ENCODE measurements at places on chromosomes 5 and 9. TPM values are rescaled to one million over a fixed set of nuclear protein-coding genes. Genes with fewer than 3 reads are reported as not detected.

SOX30 gene
- 0.41 TPM for total RNA-seq

PTGDS gene
- total RNA-seq: 2.9 TPM

ADAMTS2 gene
- total RNA-seq: 9.0 TPM

CAMK2A gene
- total RNA-seq: 0.14 TPM

MSMP gene
- total RNA-seq: 1.2 TPM

NFIB gene
- 12.5 TPM for total RNA-seq

DNA sequence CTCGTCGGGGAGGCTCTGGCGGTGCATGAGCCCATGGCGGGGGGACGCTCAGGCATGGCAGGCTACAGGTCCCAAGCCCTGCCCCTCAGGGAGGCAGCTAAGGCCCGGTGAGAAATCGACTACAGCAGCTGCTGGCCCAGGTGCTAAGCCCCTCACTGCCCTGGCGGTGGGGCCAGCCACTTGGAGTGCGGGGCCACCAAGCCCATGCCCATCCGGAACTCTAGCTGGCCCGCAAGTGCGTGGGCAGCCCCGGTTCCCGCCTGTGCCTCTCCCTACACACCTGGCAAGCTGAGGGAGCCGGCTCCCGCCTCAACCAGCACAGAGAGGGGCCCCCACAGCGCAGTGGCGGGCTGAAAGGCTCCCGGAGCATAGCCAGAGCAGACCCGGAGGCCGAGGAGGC lies 1896.9 kb upstream of the CDH6 start:
- no peak for DNase-seq
- H3K27me3 ChIP-seq: no peaks in the 10 kb centered on the region
- no peak overlapping the region for H3K4me3 ChIP-seq
- H3K4me1 ChIP-seq: no peaks in the 10 kb centered on the region
- no peak overlapping the region for H3K27ac ChIP-seq
- H3K36me3 ChIP-seq: peaks cover 2% of the 10 kb centered on the region

ZNF782 gene
- 6.2 TPM for total RNA-seq

DNA sequence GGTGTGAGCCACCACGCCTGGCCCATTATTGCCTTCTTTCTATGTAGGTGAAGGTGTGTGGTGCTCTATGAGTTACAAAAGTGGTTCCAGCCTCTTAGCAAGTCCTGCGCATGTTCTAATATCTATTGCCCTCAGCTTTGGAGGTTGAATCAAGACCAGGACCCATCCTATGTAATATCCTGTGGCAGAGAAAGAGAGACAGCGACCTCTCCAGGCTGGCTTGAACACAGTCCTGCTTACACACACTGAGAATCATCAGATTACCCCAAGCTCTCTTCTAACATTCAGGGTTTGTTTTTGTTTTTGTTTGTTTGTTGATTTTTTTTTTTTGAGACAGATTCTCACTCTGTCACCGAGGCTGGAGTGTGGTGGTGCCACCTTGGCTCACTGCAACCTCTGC lies 94.7 kb upstream of the OSMR start:
- H3K4me1 ChIP-seq: no peaks in the 10 kb centered on the region
- no peak overlapping the region for H3K4me3 ChIP-seq
- H3K27me3 ChIP-seq: no peaks in the 10 kb centered on the region
- no peak overlapping the region for H3K27ac ChIP-seq

FUBP3 gene
- 83.0 TPM for total RNA-seq

FAM151B gene
- total RNA-seq: 0.48 TPM

DNA sequence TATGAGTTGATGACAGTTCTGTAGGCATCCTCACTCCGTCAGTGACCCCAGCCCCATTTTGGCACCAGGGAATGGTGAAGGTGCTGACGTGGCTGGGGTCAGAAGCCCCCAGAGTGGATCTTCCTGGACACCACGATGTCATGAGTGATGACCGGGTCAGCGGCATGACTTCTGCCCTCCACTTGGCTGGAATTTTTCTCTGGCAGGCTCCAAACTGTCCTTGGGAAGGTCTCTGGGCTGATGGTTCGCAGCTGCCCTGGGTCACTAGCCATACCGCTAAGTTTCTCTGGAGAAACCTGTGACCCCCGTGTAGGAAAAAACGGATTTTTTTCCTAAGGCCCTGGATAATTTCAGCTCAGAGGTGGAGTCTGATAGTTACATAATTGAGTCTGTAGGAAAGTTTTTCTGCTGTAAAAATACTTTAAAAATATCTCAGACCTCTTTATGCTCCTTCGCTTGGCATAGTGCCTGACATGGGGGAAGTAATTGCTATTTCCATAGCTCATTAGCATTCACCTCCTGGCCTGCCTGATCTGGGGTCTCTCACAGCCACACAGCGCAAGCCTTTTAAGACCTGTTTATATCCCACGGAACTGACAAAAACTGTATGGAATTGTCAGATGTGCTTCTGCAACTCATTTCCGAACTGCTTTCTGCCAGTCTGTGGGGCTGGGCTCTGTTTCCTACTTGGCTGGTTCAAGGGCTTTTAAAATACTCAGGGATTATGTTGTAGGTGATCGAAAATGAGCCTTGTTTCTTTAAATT lies 69.2 kb downstream of the ANGPTL2 start:
- peak overlapping the region; percentile 26 for H3K27ac ChIP-seq
- H3K4me1 ChIP-seq: peaks cover 7% of the 10 kb centered on the region
- H3K27me3 ChIP-seq: no peaks in the 10 kb centered on the region
- no peaks in the 10 kb centered on the region for H3K36me3 ChIP-seq

- no peak overlapping the region for H3K27ac ChIP-seq
These were observed 16.2 kb upstream of the MAT2B start for GRCh38 chr5:163489055-163489744.

ANKRD33B gene
- 5.9 TPM for total RNA-seq

GRCh38 chr9:36873247-36873875 lies 160.7 kb downstream of the PAX5 start:
- no peaks in the 10 kb centered on the region for H3K27me3 ChIP-seq
- no peak overlapping the region for H3K4me3 ChIP-seq
- peaks cover 8% of the 10 kb centered on the region for H3K4me1 ChIP-seq
- peaks cover 3% of the 10 kb centered on the region for H3K36me3 ChIP-seq
- no peak overlapping the region for H3K27ac ChIP-seq

CRHBP gene
- total RNA-seq: not detected

N4BP3 gene
- 41.6 TPM for total RNA-seq

DNA sequence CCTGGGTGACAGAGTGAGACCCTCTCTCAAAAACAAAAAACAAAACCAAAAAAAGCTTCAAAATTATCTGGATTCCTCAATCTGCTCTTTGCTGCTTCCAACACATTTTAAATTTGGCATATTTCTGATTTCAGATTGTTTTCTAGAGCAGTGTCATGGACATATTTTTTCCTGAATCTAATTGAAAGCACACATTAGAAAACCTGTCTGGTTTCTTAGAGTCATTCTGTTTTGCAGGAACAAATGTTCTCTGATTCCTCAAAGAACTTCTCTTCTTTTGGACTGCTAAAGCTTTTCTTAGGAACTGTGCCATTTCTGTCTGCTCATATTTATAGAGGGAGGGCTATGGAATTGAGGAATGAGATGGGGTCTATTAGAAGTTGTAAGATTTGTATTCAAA lies 81.6 kb downstream of the RAI14 start:
- H3K27me3 ChIP-seq: no peaks in the 10 kb centered on the region
- H3K4me1 ChIP-seq: peaks cover 69% of the 10 kb centered on the region
- H3K36me3 ChIP-seq: peaks cover 12% of the 10 kb centered on the region
- DNase-seq: no peak

BTNL8 gene
- total RNA-seq: 0.96 TPM

GRCh38 chr5:91058575-91058974 lies 324.5 kb downstream of the ARRDC3 start:
- no peaks in the 10 kb centered on the region for H3K36me3 ChIP-seq
- H3K4me3 ChIP-seq: no peak overlapping the region
- H3K4me1 ChIP-seq: peaks cover 24% of the 10 kb centered on the region
- no peaks in the 10 kb centered on the region for H3K27me3 ChIP-seq
- no peak for DNase-seq

DNA sequence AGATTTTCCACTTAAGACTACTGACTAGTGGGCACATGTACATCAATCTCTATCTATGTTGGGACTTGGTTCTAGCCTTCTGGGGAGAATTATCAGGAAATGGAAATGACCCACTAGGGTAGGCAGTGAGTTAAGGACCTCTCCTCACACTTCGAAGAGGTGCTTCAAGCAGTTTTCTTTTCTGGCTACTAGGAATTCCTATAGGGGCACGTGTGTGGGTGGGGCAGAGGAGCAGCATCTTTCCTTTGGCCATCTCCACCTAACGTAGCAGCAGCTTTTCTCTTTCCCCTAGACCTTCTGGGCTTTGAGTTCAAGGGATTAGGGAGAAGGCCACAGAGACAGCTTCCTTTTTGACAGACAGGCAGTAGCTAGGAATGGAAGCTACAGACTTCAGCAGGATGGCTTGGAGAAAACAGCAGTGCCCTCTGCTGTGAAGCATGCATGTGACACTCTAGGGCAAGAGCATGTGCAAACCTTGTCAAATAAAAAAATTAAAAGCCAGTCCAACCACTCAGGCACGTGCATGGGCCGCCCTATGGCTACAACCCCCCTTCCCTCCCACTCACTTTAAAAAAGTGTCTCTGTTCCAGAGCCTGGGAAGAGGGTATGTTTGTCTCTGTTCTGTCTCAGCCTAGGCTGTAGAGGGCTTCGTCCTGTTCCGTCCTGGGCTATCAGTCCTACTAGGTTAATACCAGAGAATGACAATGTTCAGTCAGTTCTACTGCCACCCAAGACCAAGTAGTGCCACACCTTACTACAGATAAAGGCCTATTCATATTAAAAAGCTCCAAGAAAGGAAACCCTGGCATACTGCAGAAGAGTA lies 8.7 kb upstream of the GFRA3 start:
- H3K27ac ChIP-seq: no peak overlapping the region
- H3K27me3 ChIP-seq: no peaks in the 10 kb centered on the region
- H3K4me1 ChIP-seq: no peaks in the 10 kb centered on the region
- H3K4me3 ChIP-seq: no peak overlapping the region

SLC46A2 gene
- 0.07 TPM for total RNA-seq

DNA sequence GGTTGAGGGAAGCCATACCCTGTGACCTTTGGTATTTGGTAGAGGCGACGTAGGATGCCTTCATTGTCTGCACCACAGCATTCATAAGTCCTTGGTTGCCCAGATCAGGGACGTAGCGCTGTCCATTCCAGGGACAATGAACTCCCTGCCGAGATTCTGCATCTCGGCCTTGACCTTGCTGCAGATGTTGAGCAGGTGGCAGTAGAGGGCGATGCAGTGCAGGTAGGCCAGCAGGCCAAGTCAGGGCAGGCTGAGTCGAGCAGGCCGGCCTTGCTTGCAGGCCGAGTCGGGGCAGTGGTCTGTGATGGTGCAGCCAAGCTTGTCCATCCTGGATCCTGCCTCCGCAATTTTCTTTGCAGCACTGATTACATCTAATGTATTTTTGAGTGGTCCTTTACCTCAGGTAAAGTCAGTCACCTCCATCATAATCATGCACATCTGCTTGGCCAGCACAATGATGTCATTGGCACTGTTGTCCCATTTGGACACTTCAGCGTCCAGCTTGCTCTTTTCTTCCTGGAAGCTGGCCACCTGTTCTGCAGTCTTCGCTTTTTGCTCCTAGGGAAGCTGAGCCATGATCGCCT lies 93.4 kb upstream of the CCDC112 start:
- peak; percentile 68 for DNase-seq
- H3K27me3 ChIP-seq: no peaks in the 10 kb centered on the region
- H3K27ac ChIP-seq: no peak overlapping the region

KIAA0825 gene
- total RNA-seq: 1.5 TPM

DNA sequence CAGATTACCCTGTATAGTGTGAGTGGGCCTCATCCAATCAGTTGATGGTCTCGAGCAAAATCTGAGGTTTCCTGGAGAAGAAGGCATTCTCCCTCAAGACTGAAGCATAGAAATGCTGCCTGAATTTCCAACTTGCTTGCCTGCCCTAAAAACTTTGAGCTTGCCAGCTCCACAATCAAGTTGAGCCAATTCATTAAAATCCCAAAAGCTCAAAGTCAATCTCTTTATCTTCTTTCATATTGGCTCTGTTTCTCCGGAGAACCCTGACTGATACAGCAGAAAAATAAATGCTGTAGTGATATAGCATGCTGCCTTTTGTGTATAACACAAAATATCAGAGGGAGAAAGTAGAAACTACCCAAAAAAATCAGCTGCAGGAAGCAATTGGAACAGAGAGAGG lies 72.5 kb upstream of the NMUR2 start:
- H3K27me3 ChIP-seq: no peaks in the 10 kb centered on the region
- H3K36me3 ChIP-seq: peaks cover 14% of the 10 kb centered on the region

DNA sequence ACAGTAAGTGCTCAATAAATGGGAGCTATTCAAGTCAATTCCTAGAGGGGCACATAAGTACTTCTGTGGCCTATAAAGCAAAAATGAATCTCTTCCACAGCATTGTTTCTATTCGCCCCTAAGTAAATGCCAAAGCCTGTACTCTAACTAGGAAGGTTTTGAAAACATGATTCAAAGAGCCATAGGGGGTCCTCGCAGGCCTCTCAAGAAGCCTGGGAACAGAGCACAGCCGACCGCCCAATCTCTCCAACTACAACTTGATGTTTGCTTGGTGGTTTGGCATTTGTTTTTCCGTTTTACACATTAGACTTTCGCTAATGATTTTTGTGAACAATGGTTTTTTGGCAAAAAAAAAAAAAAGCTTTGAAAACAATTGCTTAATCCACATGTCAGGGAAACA lies 19.4 kb downstream of the EFNA5 start:
- peaks cover 47% of the 10 kb centered on the region for H3K4me1 ChIP-seq
- H3K4me3 ChIP-seq: no peak overlapping the region
- H3K27me3 ChIP-seq: peaks cover 18% of the 10 kb centered on the region

- DNase-seq: no peak
- H3K36me3 ChIP-seq: no peaks in the 10 kb centered on the region
- no peak overlapping the region for H3K4me3 ChIP-seq
- H3K4me1 ChIP-seq: peaks cover 55% of the 10 kb centered on the region
These were observed 130.1 kb downstream of the C9orf50 start for GRCh38 chr9:129490583-129491486.

DNA sequence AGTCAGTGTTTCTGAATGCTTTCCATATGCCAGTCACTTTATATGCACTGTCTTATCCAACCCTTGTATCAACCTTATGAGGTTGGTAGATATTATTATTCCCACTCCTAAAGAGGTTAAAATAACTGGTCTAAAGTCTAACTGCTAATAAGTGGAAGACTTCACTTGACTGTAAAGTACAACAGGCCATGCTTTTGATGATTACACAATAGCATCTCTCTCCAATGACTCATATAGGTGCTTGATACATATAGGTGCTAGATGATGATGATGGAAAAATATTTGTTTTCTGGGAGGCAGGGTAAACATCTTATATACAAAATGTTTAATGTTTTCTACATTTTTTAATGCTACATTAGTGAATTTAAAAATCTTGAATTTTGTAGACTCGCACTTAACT lies 75.9 kb upstream of the NR3C1 start:
- H3K27me3 ChIP-seq: no peaks in the 10 kb centered on the region
- H3K27ac ChIP-seq: no peak overlapping the region
- no peak overlapping the region for H3K4me3 ChIP-seq
- DNase-seq: no peak
- H3K36me3 ChIP-seq: no peaks in the 10 kb centered on the region

NOXA1 gene
- 4.8 TPM for total RNA-seq

GRCh38 chr5:157860898-157861890 lies 2.2 kb upstream of the CLINT1 start:
- H3K27ac ChIP-seq: peak overlapping the region; percentile 76
- DNase-seq: no peak
- peaks cover 52% of the 10 kb centered on the region for H3K4me1 ChIP-seq

- H3K27ac ChIP-seq: no peak overlapping the region
- H3K36me3 ChIP-seq: no peaks in the 10 kb centered on the region
- DNase-seq: no peak
These were observed 243.0 kb upstream of the CDH18 start for GRCh38 chr5:20231040-20231439.

GRCh38 chr9:121207371-121207940 lies 5.8 kb upstream of the RAB14 start:
- H3K27ac ChIP-seq: no peak overlapping the region
- peaks cover 2% of the 10 kb centered on the region for H3K27me3 ChIP-seq
- DNase-seq: no peak
- no peaks in the 10 kb centered on the region for H3K36me3 ChIP-seq
